Lung (tissue), 17 donors: ENCODE measurements at places on chromosomes 6 and 20.

DNA sequence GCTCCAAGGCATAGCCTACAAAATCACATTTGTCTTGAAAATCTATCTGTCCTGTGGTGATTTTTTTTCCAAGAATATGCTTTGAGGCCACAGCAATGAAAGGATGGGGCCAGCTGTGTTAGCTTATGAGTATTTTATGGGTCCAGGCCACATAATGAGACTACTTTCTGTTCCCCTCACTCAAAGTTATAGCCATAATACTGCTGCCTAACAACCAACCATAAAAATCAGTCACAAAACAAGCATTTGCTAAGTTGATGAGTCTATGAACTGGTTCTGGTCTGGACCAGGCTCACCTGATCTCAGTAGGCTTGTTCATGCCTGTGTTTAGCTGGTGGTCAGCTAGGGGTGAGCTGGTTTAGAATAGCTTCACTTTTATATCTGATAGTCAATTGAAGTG lies 192.5 kb upstream of the PLCB4 start:
- DNase-seq: no peak

- DNase-seq: no peak
These were observed 1.2 kb upstream of the FABP7 start for GRCh38 chr6:122778302-122778701.

GRCh38 chr6:56172144-56172543 lies 75.2 kb downstream of the COL21A1 start:
- no peak for DNase-seq

DNA sequence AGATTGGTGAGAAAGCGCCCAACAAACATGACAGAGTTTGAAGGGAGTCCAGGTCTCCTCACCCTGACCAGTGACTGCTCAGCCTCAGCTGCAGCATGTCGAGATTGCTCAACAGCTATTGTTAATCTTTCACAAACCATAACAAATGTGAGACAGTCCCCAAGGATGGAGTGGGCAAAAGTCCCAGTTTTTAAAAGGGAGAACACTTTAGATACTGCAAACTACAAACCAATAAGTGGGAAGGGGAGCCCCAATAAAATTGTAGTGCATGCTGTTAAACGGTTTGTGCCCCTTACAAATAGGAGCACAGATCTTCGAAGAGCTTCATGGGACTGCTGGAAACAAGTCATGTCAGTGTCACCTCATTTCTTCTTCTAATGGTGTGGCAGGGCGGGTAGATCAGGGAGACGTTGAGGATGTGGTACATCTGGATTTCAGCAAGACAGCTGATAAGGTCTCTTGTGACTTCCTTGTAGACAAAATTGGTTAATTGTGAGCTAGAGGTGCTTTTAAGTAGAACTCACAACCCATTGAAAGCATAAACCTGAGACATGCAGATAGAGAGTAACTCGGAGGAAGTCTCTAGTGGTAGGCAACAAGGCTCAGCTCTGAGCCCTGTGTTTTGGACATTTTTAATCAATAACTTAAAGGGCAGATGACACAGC lies 134.0 kb upstream of the ARMC2 start:
- DNase-seq: peak; percentile 98

DNA sequence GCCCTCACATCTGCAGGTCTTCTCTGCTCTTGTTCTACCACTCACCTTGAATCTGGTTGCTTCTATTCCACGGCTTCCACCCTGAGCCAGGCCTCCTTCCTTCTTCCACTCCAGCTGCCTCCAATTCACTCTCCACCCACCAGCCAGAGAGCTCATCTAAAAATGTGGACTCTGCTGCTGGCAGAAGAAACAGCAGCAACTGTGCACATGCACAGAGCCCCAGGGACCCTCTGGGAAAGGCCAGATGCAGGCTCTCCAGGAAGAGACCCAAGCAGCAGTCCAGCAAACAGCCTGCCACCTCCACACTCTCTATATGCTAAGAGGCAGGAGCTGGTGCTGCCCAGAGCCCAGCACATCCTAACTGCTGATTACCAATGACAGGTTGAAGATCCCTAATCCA lies 162.6 kb upstream of the TOP1 start:
- no peak for DNase-seq

DNA sequence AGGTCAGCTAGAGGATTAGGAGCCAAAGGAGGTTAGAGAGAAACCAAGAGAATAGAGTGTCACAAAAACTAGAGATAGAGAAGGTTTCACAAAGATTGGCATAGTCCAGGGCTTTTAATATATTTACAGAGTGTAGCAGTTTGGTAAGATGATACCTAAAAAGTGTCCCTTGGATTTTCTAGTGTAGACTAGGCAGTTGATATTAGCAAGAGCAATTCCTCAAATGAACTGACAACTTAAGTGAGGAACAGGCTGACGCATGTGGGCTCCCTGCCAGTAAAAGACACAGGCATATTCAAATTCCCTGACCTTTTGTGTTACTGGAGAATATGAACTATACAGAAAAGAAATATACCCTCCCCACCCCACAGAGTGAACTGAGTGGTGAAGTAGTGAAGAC lies 40.1 kb downstream of the VTA1 start:
- DNase-seq: peak; percentile 42

DNA sequence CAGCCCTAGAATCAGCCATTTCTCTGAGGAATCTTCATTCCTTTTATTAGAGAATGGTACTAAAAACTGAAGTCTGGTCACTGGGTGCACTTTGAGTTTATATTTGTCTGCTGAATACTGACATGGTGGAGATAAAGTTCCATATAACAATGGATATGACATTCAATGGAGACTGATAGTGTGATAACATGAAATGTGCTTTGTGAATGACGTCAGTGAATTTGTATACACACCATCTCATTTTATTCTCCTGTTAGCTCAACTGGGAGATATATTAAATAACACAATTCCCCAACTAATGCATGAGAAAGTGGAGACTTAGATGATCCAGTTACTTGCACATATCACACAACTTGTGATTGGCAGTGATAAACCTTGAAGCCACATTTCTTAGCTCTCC lies 446.7 kb downstream of the DOK5 start:
- no peak for DNase-seq

DNA sequence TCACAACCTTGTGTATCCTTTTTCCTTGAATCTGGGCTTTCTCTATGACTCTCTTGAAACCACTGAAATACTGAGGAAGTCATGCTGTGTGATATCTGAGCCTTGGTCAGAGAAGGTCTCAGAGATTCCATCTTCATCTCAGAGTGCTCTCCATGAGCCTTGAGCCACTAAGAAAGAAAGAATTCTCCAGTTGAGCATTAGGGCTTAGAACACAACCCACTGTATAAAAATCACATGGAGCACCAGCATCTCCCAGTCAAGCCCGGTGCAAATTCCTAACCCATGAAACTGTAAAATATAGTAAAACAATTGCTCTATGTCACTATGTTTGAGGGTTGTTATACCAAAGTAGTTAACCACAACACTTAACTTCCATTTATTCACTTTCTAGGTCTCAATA lies 181.4 kb downstream of the MOXD1 start:
- no peak for DNase-seq
